ENCODE measurements at places on chromosomes 11 and 22. TPM values are rescaled to one million over a fixed set of nuclear protein-coding genes. Genes with fewer than 3 reads are reported as not detected.

DNA sequence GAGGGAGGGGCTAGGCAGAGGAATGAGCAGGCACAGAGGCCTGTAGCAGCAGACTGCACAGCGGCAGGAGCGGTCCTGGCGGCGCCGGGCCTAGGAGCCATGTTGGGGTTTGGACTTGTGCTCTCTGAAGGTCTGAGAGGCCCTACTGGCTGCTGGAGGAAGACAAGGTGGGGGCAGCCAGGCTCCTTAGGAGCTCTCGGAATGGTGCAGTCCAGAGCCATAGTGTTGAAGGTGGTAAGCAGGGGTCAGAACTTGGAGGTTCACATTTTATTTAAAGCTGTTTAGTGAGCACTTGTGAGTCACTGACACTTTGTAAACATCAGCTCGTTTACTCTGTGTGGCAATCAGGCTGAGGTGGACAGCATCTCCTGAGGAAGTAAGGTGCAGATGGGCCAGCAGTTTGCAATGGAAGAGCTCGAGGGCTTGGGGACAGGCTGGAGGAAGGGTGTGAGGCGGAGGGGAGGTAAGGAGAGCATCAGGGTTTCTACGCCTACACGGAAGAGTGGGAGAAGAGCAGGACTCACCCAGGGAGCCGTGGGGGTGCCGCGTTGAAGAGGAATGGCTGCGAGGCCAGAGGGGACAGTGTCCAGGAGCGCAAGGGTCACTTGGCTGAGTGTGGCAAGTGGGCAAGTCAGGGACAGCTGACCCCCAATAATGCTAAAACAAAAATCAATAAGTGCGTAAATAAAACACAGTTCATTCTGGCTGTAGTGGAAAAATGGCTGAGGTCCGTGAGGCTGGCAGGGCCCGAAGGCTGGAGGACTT is 10.0 kb upstream of the TMEM191C start:
- peak; percentile 30 for DNase-seq

- DNase-seq, result no peak
These were observed 29.5 kb upstream of the FCHSD2 start for GRCh38 chr11:73171436-73172161.

- peak; percentile 94 for DNase-seq
These were observed 158.8 kb upstream of the NAV2 start for GRCh38 chr11:19553683-19554333.

DNA sequence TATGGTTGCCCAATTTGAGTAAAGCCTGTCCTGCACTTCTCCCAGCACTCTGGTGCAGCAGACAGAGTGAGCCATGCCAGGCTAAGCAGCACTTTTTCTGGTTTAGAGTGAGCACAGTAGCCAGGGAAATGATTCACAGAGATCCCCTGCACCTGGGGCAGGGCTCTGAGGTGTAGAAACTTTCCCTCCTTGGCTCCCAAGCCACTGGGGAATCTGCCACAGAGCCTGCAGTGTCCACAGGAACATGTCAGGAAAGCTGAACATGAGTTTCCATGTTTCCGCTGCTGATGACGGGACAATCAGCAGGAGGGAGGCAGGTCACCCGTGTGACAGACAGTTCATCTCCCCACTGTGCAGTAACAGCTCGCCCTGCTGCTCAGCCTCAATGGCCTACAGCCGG is 429.9 kb upstream of the B3GAT1 start:
- no peak for DNase-seq

GRCh38 chr11:61488651-61489291 is 19.8 kb upstream of the LRRC10B start:
- no peak for DNase-seq

- DNase-seq, result no peak
These were observed at the start of gene P2RX6 for GRCh38 chr22:21014726-21015465. P2RX6 (plus strand) TSS chr22:21015165; CDS start chr22:21015175, 10 bp downstream.

GRCh38 chr11:61697078-61697502 is 16.9 kb downstream of the DAGLA start:
- no peak for DNase-seq

GRCh38 chr22:50308597-50308935 is 1.1 kb upstream of the PLXNB2 start:
- peak; percentile 83 for DNase-seq

- DNase-seq, result no peak
These were observed at the start of gene KCNJ5 for GRCh38 chr11:128890543-128891368. KCNJ5 (plus strand) TSS chr11:128891356; CDS start chr11:128911274, 19,918 bp downstream.

- peak; percentile 98 for DNase-seq
These were observed 4.0 kb upstream of the FTH1 start for GRCh38 chr11:61971248-61972111.

- DNase-seq, result peak; percentile 95
These were observed 2.5 kb upstream of the BEST1 start for GRCh38 chr11:61947486-61948210.

DNA sequence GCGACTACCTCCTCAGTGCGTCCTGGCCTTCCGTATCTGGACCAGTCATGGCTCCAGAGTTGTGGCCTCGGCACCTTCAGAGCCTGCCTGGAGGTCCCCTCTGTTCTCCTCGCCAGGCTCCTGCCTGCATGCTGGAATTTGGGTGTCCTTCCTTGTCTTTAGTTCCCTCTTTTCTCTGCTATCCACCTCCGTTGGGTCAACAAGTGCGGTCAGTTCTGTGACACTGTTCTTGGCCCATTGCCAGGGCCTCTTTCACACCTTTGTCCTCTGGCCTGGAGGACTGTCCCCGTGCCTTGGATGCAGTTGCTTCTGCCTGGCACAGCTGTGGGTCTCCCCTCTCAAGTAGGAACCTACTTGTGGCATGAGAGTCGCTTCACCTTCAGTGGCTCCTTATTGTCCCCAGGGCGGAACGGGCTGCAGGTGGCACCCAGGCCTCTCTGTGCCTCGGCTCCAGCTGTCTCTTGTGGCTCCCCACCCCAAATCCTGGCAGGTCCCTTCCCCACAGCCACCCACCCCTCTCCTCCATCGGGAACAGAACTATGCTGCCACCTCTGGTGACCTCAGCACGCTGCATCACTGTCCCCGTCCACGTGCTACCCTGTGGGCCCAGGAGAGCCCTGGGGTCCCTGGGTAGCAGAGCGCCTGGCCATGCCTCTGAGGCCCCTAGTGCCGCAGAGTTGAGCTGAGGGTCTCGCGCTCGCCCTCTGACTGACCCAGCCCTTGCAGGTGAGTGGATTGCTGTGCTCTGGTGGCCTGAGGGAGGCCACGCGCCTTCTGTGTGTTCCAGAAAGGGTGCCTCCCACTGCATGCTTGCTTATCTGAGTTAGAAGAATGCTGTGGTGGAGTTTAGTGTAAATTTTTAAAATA is 4.7 kb downstream of the DGCR8 start:
- no peak for DNase-seq

GRCh38 chr11:13763341-13763740 is 94.9 kb downstream of the FAR1 start:
- no peak for DNase-seq

- no peak for DNase-seq
These were observed 129.4 kb downstream of the OSBP2 start for GRCh38 chr22:30824096-30824495.

GRCh38 chr11:78373689-78374088 is 43.9 kb downstream of the GAB2 start:
- DNase-seq, result no peak

DNA sequence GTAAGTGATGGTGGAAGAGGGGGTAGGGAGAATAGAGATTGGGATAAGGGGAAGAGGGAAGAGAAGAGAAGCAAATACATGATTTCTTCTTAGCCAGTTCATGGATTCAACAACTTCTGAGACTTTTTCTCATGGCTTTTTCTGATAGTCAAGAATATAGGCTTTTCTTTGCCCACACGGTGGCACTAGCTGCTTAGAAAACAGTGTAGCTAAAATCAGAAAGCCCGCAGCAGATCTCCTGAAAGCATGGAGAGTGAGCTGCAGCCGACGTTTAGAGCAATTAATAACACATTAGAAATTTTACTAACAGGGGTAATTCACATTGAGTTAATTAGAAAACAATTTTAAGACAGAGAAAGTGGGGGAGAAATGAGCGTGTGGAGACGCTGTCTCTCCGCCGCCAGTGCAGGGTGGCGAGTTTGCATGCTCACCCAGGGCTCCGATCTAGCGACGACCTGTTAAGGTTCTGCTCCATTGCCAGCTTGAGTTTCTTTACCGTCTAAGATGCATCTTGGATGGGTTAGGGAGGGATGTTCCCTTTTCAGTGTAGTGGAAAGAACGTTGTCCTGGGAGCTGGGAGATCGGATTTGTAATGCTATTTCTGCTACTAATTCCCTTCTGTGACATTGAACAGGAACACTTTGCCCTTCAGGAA is 3.3 kb upstream of the RAG1 start:
- DNase-seq, result peak; percentile 63

- no peak for DNase-seq
These were observed 93.0 kb downstream of the ME3 start for GRCh38 chr11:86579406-86579731.

DNA sequence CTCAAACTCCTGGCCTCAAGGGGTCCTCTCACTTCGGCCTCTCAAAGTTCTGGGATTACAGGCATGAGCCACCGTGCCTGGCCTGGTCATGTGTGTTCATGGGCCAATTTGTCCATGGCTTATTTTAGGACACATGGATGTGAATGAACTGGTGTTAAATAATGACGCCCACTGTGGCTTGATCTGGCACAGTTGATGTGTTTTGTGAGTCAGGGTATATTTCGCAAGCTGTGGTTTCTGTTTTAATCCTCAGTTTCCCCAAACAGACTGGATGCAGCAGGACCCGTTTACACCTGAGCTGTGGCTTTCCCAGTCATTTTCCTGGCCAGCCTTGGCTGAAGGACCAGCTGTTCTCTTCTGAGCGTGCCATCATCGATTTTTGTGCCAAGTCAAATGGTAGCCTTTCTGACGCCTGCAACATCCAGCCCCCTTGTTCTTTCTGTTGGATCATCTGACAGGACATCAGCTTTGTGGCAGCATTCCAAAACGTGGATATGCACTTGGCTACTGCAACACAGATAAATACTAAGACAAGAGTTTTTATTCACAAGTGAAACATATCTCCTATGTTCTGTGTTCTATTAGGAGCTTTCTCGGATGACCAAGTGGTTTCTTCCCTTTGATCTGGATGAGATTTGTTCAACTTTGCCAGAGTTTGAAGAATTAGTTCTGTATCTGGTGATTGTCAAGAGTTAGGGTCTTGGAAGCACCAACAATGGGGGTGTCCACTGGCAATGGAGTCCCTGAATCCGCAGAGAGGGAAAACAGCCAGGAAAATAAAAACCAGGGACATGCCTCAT is 40.0 kb upstream of the SEPTIN5 start:
- DNase-seq, result no peak

DNA sequence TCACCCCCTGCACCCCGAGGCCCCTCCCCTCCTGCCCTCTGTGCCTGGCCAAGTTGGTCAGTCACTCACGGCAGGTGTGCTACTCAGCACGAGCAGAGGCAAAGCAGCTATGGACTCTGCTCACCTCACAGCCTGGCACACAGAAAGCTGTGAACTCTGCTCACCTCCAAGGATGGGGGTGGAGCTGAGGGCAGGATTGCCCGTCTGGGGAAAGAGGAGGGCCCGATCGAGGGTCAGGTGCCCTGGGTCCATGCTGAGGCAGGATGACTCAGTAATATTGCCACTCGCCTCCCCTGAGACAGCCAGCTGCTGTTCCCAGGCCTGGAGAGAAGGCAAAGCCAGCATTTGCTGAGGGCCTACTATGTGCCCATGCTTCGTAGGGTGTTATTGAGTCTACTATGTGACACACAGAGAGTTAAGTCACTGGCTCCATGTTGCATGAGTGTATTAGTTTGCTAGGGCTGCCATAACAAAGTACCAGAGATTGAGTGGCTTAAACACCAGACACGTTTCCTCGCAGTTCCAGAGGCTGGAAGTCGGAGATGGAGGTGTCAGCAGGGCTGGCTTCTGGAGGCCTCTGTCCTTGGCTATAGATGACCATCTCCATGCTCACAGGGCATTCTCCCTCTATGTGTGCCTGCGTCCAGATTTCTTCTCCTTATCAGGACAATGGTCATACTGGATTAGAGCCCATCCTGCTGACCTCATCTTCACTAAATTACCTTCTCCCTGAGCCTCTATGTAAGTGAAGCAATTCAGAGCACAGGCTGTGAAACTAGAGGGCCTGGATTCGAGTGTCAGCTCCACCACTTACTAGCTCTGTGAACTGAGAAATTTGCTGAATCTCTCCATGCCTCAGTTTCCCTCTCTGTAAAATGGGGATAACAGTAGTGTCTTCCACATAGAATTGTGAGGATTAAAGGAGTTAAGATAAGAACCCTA is 13.2 kb upstream of the TSKU start:
- DNase-seq, result no peak

DNA sequence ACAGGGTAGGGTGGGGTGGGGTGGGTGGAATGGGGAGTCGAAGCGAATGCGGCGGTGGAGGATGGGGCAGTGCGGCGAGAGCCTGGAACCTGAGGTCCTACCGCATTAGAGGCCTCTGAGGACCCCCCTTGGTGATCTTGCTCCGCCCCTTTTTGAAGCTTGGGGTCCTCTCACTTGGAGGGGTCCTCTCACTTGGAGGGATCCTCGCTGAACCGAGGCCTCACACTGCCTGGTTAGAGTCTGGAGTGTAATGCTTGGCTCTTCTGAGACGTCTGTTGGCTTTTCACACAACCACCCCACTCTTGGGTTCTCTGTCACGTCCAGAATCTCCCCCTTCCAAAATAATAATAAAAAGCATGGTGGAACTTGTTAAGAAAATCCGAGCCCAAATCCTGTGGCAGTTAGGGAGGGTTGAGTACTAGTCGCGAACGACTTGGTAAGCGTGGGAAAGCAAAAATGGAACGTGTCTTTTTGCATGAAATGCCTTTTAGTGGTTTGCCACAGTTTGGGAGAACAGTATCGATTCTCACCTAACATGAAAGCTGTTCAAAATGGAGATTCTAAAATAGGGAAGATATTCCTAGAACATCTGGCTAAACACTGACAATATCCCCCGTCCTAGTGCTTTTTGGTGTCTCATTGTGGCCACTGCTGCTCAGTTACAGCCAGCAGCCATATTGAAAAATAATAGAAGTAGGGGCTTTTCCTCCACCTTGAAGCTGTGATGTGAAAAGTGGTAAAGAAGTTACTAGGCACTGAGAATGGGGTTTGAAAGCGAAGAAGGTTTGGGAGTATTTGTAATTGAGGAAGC is 822 bp downstream of the RBX1 start:
- DNase-seq, result no peak

- DNase-seq, result no peak
These were observed 100.8 kb downstream of the KIAA1671 start for GRCh38 chr22:25053153-25053805.

GRCh38 chr11:10588904-10589303 is 20.4 kb upstream of the LYVE1 start:
- no peak for DNase-seq

DNA sequence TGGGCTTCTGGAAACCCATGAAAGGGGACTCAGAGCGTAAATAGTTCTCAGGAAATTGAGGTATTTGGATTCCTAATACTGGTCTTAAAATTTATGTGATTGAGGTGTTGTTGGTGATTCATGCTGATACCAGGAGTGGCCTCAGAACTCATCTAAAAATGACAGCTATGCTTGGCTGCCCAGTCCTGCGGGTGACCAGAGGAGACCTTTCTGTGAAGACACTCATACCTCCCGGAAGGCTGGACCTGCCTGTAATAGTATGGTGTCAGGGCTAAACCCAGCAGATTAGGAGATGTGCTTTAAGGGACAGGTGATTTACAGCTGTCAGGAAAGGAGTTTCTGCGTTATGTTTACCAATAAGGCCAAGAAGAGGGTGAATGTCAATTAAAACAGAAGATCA is 29.9 kb downstream of the C11orf96 start:
- no peak for DNase-seq

The C11orf86 gene
- total RNA-seq, result not detected

The RASSF10 gene
- 0.27 TPM for total RNA-seq

The OR2AG1 gene
- total RNA-seq, result not detected

The RAG2 gene
- total RNA-seq, result not detected

The OR52I2 gene
- total RNA-seq, result not detected

The FOLR1 gene
- 1.2 TPM for total RNA-seq

The IFTAP gene
- total RNA-seq, result 21.0 TPM

The PHRF1 gene
- 33.5 TPM for total RNA-seq

The KRTAP5-1 gene
- not detected for total RNA-seq

The GAL3ST3 gene
- total RNA-seq, result not detected
